ENCODE measurements at places on chromosomes 12 and 14.

DNA sequence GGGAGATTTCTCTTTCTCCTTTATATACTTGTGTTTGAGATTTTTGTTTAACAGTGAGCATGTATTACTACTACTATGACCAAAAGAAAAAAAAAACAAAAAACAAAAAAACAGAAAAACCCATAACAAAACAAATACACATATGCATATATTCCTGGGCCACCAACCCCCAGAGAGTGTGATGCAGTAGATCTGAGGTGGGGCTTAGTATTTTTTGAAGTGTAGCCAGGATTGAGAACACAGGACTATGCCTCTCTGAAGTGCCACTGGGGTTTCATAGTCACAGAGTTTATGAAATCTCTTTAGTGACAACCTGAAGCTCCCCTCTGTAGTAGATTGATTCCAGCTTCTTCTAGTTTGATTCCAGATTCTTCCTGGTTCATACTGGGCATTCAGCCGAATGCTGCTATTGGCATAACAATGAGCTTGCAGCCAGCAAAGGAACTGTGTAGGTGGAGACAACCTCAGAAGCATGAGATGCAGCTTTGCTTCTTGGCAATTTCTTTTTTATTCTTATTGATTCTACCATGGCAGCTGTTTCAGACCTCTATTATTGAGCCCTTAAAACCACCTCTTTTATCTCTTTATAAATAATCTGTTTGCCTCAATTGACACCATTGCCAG lies 15.5 kb upstream of the ANO4 start:
- DNase-seq = no peak

DNA sequence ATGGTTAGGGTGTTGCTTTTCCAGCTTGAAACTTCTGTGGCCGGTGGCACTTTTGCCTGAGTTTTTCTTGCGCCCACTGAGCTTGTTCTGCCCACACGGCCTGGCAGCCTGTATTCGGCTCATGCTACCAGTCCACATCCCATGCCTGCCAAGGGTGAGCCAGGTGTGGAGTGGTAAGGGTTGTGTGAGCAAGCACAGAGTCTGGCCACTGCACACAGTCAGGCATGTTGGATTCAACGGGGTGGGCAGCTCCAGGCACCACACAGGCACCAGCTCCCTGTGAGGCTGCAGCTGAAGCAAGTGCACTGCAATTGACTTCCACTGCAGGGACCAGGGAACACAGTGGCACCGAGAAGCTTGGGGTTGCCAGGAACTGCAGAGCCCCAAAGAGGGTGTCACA lies 18.8 kb upstream of the NTS start:
- no peak for DNase-seq

- no peak for DNase-seq
These were observed 127.9 kb downstream of the PIWIL1 start for GRCh38 chr12:130465626-130466025.

GRCh38 chr12:39619316-39619659 lies 315 bp downstream of the ABCD2 start:
- no peak for DNase-seq

GRCh38 chr12:125228519-125229260 lies 163.5 kb downstream of the AACS start:
- DNase-seq = no peak

DNA sequence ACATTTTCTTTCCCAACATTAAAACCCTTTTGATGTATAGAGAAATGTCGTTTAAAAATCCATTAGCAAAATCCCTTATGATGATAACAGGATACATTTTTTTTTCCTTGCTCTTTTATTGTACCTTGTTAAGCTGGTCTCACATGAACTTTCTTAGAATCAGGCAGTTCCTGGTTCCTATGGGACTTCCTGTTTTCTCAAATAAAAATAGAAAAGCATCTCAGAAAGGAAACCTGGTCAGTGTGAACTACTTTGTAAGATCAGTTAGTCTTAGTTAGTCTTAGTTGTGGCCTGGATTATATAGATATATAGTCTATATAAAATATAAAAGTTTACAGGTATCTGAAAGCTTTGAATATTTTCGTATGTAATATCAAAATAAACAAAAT lies 40.3 kb downstream of the LEMD3 start:
- DNase-seq = peak; percentile 42

DNA sequence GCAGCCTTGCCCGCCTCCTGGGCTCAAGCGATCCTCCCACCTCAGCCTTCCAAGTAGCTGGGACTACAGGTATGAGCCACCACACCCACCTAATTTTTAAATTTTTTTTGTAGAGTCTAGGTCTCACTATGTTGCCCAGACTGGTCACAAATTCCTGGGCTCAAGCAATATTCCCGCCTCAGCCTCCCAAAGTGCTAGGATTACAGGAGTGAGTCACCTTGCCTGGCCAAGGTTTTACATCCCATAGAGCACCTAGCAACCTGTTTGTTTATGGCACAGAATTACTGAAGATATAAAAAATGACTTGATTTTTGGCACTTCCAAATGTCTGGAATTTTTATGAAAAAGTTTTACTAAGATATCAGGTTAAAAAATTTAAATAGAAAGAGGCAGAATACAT lies 16.5 kb downstream of the MYO1A start:
- DNase-seq = no peak

DNA sequence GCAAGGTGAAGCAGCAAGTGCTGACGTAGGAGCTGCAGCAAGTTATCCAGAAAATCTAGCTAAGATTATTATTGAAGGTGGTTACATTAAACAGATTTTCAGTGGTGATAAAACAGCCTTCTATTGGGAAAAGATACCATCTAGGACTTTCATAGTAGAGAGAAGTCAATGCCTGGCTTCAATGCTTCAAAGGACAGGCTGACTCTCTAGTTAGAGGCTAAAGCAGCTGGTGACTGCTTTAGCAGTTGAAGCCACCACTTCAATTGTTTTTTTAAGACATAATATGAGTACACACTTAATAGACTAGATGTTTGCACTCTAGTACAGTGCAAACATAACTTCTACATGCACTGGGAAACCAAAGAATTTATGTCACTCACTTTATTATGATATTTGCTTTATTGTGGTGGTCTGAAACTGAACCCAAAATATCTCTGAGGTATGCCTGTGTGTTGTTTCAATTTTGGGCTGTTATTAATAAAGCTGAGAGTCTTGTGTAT lies 1026.9 kb upstream of the FOXG1 start:
- DNase-seq = no peak

GRCh38 chr12:51519755-51520154 lies 71.3 kb upstream of the SCN8A start:
- DNase-seq = no peak

GRCh38 chr12:126742241-126742641 lies 1524.7 kb upstream of the TMEM132C start:
- DNase-seq = no peak

- no peak for DNase-seq
These were observed 31.9 kb upstream of the RASSF8 start for GRCh38 chr12:25926536-25926935.

GRCh38 chr14:71625891-71626701 lies 306.1 kb upstream of the RGS6 start:
- DNase-seq = peak; percentile 7

DNA sequence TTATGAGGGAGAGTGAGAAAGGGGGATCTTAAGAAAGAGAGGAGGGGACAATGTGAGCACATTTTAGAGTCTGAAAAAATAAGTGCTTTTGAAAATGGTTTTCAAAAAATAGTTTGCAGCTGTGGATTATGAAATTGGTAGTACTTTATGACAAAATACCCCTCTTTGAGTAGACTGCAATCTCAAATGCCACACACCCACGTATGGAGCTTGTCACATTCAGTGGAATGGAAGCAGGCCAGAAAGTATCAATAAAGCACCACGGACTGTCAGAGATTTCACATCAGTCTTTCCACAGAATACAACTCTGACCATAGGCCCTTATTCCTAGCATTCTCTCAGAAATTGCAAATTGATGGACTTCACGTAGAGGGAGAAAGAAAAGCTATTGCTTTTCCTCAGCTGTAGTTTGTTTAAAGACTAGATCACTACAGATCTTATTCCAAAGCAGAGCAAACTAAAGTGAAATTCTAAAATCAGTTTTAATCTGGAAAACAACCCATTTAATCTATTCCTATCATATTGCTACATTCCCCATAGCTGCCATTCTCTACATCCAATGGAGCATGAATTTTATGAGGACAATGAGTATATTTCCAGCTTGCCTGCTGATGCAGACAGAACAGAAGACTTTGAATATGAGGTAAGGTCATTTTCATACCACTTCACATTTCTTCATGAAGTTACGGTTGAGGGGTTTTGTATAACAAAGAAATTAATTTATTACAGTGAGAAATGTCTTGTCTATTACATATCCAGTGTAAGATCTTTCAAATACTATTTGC lies 321.3 kb downstream of the PDZRN4 start:
- DNase-seq = no peak

DNA sequence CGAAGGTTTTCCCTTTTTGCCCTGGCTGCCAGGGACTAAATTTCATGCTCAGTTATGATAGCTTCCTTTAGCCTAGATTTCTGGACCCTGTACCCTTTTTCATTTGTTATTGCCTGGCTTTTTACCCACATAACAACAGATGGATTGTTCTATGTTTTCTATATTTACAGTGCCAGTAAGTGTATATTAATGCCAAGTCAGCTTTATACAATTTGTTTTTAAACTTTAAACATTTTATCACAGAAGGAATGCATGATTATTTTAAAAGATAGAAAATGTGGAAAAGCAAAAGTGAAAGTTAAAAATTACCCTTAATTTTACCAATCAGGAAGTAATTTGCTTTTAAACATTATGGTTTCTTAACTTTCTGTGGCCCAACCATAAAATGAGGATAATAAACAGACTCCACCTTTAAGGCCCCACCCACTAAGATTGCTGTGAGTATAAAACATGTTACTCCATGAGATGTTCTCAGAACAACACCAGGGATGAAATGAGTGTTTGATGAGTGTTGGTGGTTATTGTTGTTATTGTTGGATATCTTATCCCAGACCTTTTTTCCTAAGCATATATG lies 496.8 kb downstream of the EGLN3 start:
- DNase-seq = no peak

DNA sequence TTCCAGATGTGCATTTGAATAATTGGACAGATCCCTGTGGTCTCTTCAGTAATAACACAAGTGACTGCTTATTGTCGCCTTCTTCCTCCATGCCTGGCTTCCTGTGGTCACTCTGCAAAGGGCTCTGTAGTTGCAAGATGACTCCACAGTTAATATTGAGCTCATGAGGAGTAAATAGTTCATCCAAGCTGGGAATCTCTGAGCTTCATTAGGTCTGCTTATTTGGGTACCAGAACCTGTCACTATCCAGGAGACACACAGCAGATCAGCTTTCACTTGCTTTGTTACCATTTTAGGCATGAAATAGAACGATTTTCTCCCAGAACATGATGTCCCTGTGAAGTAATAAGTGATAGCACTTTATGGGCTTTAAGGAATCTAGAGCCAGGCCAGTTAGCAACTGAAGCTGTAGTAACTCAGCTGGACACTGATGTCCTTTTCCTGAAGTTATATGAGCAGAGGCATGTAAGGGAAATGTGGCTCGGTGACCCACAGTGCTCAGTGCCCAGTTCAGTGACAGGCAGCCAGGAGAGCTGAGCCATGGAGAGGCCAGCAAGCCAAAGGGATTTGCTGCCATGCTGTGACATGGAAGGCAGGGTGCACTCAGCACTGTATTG lies 50.1 kb downstream of the CRADD start:
- DNase-seq = no peak

GRCh38 chr12:100494026-100494425 lies 20.4 kb downstream of the NR1H4 start:
- no peak for DNase-seq

All from hematopoietic multipotent progenitor cell treated with erythropoietin and hydrocortisone succinate and interleukin-3 and kit ligand, for 8 days (in vitro differentiated cells).